ENCODE measurements at places on chromosomes 1 and 21.

DNA sequence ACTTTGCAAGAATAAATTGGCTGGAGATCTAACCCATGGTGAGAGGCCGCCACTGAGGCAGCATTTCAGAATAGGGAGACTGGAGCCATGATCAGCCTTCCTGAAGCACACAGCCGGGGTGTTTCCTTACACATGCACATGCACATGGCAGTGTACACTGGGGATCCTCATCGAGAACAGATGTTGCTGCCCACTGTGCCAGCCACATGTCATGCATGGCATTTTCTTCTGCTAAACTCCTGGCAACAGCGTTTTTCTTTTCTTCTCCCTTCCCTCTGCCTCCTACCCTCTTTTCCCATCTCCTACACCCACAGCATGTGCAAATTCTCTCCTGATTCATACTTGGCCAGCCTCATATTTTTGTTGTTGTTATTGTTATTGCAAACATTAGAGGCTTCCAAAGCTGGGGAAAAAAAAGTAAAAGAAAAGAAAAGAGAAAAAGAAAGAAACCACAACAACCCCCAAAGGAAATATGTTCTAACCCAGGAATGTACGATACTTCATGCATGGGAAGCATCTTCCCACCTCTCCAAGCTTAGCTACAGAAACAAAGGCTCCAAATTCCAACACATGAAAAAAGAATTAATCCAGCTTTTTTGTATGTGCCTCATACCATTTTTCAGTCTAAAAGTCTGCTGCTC is 344.0 kb downstream of the ASTN1 start:
- DNase-seq = no peak

DNA sequence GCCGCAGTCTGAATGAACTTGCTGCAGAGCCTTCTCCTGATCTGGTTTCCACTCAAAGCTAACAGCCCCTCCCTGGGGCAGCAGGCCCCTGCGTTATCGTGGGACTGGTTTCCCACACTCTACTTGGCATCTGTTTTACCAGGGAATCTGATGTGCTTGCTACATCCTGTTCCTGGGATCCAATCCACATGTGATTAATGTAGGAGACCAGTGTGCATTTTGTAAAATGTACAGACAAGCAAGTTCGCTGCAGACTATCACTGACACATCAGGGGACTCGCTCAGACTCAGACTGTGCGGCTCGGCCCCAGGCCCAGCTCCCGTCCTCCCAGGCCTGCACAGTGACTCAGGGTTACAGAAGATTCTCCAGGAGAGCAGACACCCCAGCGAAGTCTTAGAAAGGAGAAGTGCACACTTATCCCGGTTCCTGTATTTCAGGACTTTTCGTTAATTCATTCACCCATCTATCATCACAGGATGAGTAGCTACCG is 340.1 kb downstream of the MATN1 start:
- DNase-seq = no peak

DNA sequence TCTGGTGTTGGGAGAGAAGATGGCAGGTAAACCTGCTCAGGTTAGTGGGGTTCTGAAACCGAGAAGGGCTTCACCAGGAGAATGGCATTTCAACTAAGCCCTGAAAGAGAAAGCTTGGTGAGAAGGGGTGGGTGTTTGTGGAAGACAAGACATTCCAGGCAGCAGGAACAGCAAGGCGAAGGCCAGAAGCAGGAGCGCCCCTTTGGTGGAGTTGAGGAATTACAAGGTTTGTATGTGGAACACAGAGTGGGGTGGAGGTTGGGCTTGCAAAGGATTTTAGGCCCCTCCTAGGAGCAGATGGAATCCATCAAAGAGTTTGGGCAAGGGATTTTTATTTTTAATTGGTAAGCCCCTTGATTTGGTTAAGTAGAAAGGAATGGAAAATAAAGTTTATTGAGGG is 24.8 kb upstream of the ELOA start:
- no peak for DNase-seq

GRCh38 chr21:46001821-46002681 is 20.5 kb downstream of the COL6A1 start:
- DNase-seq = no peak

GRCh38 chr1:56322211-56322610 is 257.2 kb downstream of the PLPP3 start:
- DNase-seq = no peak

- DNase-seq = no peak
These were observed 81.1 kb downstream of the SIK1 start for GRCh38 chr21:43345746-43346409.

DNA sequence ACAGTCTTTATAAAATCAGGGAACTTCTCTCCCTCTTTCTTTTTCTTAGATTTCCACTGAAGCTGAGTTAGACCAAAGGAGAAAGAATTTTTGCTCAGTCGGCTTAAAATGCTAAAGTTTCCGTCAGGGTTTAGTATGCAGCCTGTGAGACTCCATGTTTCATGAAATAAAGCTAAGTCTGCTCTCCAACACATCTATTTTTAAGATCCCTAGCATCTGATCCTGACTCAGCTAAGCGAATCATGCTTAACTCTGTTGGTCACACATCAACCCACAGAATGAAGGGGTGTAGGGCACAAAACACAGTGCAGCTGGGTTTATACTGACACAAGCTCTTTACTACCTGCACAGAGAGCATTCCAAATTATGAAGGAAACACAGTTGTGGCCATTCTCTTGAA is 102.4 kb upstream of the ZNF281 start:
- no peak for DNase-seq

DNA sequence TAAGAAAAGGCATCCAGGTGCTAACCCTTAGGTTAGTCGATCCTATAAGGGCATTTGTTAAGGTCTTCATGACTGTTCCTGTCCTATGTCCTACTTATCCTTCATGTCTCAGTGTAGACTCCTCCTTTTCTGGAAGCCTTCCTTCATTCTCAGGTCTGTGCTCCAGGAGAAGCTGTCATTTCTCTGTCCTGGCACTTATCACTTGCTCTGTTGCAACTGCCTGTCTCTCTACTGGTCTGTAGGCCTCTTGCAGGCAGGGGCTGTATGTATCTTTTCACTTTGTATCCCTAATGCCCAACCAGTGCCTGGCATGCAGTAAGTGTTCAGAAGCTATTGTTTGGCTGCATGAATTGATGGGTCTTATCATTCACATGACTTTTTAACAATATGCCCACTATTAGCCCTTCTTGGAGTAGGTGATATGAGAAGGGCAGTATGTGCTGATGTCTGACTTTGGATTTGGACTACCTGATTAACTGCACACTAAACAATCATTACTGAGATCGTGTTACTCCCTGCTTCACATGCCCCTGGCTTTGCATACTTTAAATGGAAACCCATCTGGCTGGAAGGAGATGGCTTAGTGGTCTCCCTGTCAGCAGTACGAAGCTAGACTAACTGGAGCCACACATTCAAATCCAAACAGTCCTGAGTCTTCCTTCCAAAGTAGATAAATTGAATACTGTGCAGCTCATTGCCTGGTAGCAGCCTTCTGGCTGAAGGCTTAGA is 88.8 kb downstream of the RGL1 start:
- DNase-seq = no peak

GRCh38 chr1:154729031-154729442 is 121.1 kb upstream of the ADAR start:
- no peak for DNase-seq

DNA sequence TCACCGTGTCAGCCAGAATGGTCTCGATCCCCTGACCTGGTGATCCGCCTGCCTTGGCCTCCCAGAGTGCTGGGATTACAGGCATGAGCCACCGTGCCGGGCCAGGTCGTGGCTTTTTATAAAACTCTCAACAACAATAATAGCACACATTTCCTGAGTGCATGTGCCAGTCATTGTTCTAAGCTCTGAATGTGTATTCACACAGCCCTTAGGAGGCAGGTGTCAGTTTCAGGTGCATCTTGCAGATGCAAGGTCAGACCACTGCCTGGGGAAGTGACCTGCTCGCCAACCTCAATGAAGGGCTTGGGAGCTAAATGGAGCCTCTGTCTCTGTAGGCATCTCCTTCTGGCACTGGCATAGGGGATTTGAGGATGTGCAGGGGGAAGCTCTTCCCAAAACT is 1.6 kb upstream of the LEFTY2 start:
- no peak for DNase-seq

GRCh38 chr1:46675549-46676314 is 4.1 kb downstream of the TEX38 start:
- no peak for DNase-seq
